Forelimb muscle (tissue), 1 donor: ENCODE measurements at places on chromosomes 5 and 9.

- DNase-seq, result no peak
These were observed 40.3 kb upstream of the GNE start for GRCh38 chr9:36298566-36298965.

- DNase-seq, result no peak
These were observed 96.5 kb downstream of the TARS1 start for GRCh38 chr5:33537240-33537639.

GRCh38 chr5:169832304-169832703 lies 148.0 kb downstream of the INSYN2B start:
- no peak for DNase-seq

DNA sequence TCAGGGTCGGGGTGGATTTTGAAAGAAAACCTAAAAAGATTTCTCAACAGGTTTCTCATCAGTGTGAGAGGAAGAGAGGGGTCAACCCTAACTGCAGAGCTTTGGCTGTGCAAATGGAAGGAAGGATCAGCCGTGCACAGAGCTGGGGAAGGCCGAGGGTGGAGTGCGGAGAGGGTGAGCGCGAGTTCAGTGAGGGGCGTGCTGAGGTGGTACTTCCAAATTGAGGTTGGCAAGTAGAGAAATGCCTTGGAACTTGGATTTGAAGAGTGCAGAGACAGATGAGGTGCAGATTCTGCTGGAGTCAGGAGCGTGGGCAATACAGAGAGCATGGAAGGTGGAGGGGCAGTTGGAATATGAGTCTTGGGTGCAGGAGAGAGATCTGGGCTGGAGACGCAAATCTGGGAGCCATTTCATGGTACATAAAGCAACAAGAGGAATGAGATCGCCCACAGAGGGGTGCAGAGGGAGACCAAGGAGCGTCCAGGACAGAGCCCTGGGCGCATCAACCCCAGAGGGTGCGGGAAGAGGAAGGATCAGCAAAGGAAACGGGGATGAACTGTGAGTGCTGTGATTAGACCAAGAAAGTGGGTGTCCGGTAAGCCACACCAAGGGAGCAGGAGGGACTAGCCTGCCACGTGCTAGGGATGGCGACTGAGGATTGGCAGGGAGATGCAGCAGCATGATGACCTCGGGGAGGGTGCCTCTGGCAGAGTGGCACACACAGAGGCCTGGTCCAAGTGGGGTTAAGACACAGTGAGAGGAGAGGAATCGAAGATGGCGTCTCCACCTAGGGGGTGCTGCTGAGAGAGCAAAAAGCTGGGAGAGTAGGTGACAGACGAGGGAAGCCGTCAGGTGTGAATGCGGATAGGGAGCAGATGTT lies 105.8 kb downstream of the ADAMTS2 start:
- DNase-seq, result no peak

- no peak for DNase-seq
These were observed 40.6 kb downstream of the SH3PXD2B start for GRCh38 chr5:172413601-172414171.

DNA sequence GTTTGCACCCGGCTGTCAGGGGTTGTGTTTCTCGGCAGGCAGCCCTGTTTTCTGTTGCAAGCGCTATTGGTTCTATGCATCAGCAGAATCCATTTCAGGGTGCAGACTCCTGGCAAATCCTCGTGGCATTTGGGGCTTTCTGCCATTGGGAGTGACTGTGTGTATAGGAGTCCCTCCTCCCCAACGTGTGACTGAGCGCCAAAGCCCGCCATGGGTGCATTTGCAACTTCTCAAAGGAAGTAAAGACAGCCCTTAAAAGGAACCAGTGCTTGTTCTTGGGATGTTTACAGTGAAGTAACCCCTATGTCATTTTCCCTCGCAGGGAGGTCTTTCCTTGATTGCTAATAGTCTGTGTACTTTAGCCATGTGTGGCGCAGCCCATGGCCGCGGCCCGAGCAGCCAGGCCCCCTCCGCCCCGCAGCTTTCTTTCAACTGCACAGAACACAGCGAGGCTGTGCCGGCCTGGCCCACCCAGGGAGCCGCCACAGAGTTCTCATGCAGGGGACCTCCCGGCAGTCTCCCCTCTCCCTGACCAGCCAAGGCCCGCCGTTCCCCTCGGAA lies 175.6 kb downstream of the HSD17B3 start:
- DNase-seq, result no peak

- no peak for DNase-seq
These were observed 117.5 kb downstream of the FGF1 start for GRCh38 chr5:142568283-142568995.

GRCh38 chr9:22052376-22052945 lies 43.4 kb upstream of the CDKN2B start:
- DNase-seq, result no peak

DNA sequence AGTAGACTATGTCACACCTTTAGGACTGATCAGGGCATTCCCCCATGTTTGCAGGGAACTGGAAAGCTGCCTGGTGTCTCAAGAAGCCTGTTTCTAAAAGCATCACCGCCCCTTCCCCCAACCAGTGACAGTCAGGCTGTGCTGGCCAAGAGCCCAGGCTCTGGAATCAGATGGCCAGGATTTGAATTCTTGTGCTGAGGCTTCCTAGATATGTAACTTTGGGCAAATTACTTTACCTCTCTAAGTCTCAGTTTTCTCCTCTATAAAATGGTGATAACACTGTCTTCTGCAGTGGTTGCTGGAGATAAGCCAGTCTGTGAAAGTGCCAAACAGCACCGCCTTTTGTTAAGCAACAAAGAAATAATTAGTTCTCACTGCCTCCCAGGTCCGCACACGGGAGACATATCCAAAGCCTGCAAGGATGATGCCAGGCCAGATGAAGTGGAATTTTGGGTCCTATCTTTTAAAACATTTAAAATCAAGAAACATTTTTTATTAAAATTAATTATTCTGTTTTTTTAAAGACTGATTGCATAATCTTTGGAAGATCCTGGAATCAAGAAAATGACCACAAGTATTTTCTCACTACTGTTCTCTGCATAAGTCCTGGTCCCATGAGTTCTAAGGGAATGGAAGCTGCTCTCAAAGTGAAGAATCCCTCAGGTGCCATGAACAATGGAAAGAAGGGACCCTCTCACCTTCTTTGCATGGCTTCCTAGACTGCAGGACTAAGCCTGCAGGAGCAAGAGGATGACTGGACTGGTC lies 13.9 kb downstream of the SLC31A2 start:
- DNase-seq, result no peak

DNA sequence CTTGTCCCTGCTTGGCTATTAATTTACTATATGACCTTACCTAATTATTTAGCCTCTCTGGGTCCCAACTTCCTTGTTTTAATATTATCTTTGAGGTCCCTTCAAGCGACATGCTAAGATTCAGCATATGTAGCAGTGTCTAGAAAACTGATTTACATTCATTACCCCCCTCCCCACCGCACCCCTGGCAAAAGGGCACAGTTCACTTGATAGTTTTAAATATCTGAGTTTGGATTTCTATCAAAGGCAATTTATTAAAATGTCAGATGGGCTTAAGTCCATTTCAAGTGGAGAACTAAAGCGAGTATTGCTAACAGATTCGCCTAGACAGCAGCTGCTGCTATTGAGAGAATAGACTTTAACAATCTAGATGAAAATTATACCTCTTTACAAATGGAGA lies 3.9 kb downstream of the CEMIP2 start:
- no peak for DNase-seq

DNA sequence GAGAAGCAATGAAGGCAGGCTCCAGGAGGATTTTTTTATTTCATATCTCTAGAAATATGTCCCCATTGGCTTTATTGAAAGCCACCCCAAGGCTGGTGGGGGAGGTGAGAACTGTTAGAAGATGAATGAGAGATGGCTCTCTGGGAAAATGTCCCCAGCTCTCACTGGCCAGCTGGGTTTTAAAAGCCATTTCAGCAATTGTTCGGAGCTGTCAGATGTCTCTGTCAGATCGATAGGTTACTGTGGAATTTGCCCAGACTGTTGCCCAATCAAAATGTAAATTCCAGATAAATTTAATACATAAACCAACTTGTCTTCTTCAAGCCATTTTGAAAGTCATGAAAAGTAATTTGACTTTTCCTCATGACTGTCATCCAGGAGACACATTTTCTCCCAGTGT lies 67.0 kb upstream of the BRINP1 start:
- no peak for DNase-seq

- no peak for DNase-seq
These were observed 92.3 kb downstream of the LMX1B start for GRCh38 chr9:126705767-126706697.
